Effector CD4-positive, alpha-beta T cell (primary cell): ENCODE measurements at places on chromosomes 6 and 20.

GRCh38 chr20:18738055-18738454 lies 75.5 kb upstream of the SCP2D1 start:
- no peak for DNase-seq

DNA sequence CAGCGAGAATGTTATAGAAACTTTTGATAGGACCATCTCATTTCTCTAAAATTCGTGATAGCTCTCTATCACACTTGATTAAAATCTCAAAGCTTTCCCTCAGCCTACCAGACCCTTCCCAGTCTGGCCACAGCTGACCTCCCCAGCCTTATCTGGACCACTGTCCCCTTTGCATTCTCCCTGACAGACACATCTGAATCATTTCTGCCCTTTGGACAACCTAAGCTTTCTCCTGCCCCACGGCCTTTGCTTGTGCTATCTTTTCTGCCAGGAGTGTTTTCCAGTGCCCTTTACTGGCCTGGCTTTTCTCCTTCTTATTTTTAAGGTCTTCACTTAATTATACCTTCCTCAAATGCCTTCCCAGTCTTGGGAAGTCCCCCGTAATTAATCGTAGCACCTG lies 136.0 kb upstream of the RNF24 start:
- DNase-seq: no peak

GRCh38 chr20:24402188-24402587 lies 67.2 kb upstream of the SYNDIG1 start:
- no peak for DNase-seq

DNA sequence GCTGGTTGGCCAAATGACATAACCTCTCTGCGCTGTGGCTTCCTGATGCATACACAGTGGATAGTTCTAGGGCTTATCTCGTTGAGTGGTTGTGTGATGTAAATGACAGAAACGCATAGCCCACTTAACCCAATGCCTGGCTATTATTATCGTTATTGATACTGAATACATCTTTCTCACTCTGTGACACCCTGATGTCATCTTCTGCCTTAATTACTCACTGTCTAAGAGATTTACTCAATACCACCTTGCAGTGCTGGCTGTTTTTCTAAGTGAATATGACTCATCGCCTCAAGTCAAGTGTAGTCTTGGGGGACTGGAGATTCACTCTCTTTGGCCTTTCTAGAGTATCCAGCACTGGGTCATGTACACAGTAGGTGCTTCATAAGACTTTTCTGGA lies 73.6 kb downstream of the NDUFAF5 start:
- no peak for DNase-seq

DNA sequence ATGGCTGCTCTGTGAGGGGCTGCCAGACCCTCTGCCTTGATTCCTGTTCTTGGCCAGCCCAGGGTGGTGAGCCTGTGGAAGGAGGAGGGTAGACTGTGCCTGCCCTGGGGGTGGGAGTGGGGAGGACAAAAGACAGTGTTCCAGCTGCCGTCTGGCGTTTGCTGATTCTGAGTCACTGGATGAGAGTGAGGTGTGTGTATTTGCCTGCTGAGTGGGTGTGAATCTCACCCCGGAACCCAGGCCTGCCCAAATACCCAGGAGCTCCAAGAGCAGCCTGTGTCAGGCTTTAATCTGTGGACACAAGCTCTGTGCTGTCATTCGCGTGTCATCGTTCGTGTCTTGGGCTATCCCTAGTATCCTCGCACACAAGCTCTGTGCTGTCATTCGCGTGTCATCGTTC lies 2.6 kb upstream of the LKAAEAR1 start:
- no peak for DNase-seq

DNA sequence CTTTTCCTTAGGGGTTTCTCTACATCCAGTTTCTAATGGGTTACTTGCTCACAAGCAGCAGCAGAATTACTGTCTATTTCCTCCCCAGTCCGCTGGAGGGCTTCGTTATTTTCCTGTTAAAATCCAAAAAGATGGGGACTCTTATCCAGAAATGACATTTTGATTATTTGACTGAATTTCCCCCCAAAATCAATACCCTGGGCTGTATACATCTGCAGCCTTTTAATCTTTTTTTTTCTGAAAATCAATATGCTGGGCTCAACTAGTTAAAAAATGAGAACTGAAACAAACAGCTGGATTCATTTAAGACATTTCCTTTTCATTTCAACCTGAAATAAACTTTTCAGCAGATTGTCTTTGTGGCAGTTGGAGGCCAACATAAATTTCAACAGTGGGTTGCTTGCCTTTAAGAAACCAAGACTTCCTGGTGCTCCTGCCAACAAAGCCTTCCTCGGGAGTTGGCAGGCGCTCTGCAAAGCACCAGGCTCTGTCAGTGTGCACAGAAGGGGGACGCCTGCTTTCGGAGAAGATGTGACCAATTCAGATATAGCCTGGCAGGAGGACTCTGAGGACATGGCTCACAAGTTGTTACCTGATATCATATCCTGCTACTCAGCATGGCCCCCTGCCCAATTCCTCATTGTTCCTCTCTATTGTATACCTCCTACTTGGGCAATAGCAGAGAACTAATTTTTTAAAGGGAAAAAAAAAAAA lies 204.7 kb upstream of the ARG1 start:
- DNase-seq: no peak

DNA sequence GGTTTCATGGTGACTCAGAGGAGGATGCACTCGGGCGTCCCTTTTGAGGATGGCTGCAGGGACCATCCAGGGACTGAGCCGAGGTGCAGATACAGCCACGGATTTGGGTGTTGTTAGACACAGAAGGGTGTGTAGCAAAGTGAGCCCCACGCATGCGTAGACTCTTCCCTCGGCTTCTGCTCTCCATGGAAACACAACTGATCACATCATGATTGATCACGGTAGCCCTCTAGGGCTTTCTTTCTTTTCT lies 606 bp upstream of the ULBP1 start:
- DNase-seq: no peak

- no peak for DNase-seq
Observed at GRCh38 chr6:1562171-1562955, 47.4 kb upstream of the FOXC1 start.

DNA sequence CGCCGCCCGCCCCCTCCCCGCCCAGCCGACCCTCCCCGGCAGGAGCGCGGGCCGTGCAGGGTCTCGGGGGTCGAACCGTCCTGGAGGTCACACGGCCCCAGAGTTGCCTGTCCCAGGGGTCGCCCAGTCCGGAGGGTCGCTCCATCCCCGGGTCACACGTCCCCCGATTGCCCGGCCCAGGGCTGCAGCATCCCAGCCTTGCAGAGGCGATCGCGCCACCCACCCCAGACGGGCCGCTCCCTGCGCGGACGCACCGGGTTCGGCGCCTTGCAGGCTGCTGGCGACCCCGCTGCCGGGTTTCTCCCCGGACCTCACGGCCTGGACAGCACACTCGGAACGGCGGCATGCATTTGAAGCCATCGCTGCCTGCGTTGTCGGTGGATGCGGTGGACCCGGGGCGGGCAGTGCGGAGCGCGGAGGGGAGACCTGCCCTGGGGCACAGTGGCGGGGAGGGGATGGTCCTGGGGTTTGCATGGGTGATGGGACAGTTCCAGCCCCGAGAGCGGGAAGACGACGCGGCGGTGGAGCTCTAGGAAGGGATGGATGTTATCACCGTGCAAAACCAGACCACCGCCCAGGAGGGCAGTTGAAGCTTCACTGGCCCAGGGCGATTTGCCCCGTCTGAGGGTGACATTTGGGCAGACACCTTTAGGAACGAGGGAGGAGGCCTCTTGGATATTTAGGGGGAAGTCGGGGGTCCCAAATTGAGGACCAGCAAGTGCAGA lies 22.7 kb upstream of the FRMD1 start:
- DNase-seq: no peak

DNA sequence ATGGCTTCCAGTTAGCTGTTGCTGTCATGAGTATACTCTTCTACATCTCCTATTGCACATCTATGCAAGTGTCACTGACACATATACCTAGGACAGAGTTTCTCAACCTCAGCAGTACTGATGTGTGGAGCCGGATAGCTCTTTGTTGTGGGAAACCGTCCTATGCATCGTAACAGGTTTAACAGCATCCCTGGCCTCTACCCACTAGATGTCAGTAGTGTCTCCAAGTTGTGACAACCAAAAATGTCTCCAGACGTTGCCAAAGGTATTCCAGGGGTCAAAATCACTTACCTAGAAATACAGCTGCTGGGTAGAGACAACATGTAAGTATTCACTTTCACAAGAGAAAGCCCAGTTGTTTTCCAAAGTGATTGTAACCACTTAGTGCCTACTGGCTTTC lies 637.6 kb downstream of the RNF144B start:
- DNase-seq: no peak

DNA sequence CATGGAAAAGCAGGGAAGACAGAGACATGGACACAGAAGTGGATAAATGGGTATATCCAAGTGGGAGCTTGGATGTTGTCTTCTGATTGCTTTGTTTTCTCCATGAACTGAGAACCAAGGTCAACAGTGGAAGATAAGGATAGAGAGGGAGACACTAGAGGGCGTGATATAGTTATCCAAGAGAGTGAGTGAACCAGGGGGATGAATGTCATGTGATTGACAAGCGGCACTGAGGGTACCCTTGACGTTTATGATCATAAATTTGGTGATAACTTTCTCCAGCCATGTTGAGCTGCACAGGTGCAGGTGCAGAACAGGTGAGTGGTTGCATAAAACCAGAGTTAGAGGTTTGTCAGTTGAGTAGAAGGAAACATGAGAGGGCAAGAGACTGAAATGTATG lies 20.7 kb downstream of the EBF4 start:
- no peak for DNase-seq

GRCh38 chr6:25872814-25873213 lies 1.2 kb downstream of the SLC17A3 start:
- DNase-seq: no peak

DNA sequence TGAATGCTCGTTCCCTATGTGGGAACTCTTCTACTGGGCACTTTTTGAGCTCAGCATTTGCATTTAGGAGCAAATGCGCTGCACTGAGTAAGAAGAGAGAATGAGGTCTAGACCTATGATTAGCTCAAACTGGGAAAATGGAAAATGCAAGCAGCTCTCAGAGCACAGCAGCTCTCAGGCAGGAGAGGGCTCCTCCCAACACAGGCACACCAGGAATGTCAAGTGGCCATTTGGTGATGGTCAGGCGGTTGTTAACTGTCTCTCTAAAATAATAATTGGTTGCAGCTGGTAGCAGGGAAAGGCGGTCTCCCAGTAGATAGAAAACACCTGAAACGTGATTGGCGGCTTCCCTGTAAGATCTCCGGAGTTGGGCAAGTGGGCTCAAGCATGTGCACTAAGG lies 162.0 kb upstream of the ECI2 start:
- DNase-seq: no peak

DNA sequence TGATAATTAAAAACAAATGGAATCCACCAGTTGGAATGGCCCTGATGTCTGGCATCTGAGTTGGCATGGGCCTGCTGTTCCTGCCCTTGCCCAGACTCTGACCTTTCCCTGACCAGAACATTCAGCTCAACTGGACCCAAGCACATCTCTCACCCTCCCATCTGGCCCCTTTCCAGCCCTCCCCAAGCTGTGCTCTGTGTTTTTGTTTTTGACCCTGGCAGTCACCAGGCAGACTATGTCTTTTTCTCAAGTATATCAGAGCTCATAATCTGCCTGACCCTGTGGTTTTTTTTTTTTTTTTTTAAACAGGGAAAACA lies 117.6 kb downstream of the TRDN start:
- DNase-seq: no peak

- DNase-seq: no peak
Observed at GRCh38 chr6:77430504-77430903, 32.8 kb downstream of the HTR1B start.

DNA sequence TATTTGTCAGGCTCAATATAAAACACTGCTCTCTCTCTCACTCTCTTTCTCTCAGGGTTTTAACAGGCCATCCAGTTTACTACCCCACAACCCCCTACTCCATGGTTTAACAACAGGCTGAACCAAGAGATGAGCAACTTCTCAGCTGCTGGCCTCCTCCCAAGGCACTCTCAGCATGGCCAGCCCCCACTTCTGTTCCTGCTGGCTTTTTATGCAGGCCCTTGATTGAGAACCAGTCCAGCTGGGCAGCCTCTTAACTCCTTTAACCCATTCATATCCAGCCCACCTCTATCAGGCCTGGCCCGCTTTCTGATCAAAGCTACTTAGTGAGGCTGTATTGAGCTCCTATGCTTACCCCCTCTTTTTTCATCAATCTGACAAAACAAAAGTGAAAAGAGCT lies 346.8 kb upstream of the POU3F2 start:
- DNase-seq: no peak

DNA sequence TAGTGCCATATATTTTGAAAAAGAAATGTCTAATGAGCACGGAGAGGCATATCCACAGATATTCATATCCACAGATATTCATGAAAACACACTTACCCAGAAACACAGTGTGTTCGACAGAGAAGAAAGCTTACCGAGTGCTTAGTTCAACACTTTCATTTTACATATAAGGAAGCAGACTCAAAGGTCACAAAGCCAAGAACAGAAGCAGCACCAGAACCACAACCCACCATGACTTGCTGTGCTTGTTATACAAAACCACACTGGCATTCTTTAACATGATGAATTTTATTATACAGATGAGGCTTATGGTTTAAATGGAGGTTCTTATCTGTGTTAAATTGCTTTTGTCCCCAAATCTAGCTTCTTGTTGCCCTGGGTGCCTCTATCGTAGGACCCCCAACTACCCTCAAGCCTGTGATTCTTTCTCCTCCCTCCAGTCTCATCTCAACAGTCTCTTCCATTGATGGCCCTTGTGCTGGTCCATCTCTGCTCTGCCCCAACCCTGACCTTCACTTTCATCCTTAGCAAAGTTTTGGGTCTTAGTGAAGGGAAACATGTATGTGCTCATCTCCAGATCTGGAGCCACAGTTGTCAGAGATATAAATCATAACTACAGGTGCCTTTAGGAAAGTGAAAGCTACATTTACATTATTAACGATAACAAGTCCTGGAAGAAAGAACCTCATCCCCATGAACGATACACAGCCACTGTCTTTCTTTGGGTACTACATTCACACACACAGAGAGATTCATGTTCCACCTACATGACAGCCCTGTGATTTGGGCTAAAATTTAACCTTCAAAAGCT lies 40.0 kb downstream of the SF3B5 start:
- peak; percentile 21 for DNase-seq

DNA sequence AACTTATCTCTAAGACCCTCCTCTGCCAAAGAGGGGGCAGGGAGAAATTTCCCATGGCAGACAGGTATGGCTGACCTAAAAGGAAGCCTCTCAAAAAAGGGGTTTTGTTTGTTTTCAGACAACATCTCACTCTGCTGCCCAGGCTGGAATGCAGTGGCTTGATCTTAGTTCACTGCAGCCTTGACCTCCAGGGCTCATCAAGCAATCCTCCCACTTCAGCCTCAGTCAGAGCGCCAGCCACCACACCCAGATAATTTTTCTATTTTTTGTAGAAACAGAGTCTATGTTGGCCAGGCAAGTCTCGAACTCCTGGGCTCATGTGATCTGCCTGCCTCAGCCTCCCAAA lies 3.8 kb downstream of the EZR start:
- DNase-seq: no peak

DNA sequence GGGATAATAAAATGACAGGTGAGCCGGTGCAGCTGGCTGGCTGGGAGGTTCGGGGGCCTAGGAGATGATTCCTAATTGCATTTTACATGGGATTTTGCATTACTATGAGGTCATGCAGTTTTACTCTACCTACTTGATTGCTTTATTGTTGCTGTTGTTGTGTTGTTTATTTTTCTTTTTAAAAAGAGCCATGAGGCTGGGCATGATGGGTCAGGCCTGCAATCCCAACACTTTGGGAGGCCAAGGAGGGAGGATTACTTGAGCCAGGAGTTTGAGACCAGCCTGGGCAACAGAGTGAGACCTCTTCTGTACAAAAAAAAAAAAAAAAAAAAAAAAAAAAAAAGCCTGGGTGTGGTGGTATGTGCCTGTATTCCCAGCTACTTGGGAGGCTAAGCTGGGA lies 104.8 kb downstream of the GJA1 start:
- no peak for DNase-seq
